Neural crest cell (in vitro differentiated cells): ENCODE measurements at places on chromosomes 1 and 21.

DNA sequence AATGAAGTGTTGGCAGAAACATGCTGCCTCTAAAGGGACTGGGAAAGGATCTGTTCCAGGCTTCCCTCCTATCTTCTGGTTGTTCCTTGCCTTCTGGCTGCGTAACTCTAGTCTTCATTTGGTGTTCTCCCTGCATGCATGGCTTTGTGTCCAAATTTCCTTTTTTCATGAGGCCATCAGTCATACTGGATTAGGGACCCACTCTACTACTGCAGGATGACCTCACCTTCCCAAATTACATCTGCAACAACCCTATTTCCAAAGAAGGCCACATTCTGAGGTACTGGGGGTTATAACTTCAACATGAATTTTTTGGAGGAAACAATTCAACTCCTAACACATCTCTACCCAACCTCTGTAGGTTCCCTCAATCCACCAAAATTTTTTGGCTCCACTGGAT lies 26.3 kb downstream of the MR1 start:
- no peak for DNase-seq

GRCh38 chr1:42439940-42440339 lies 15.9 kb downstream of the ZMYND12 start:
- DNase-seq: no peak

DNA sequence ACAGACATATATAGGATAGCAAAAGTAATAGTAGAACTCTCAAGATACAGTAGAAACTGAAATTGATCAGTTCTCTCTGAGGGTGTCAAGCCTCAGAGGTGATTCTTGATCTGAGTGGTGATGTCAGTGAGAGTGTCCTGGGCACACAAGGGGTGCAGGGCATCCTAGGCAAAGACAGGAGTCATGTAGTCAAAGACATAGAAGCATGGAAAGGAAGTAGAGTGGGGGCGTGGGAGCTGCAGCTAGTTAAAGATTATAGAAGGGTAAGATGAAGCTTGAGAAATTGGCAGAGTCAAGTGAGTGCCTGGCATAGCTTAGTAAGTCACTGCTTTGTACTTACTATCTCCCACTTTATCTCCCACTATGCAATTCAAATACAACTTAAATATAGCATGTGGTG lies 22.8 kb downstream of the CDC7 start:
- no peak for DNase-seq

GRCh38 chr1:161115132-161115711 lies 2.6 kb downstream of the PFDN2 start:
- DNase-seq: no peak
